Activated CD4-positive, alpha-beta memory T cell treated with anti-CD3 and anti-CD28 coated beads for 36 hours (primary cell): ENCODE measurements at places on chromosomes 2 and 18.

- DNase-seq: no peak
Observed at GRCh38 chr18:220708-221107, 47.1 kb downstream of the THOC1 start.

GRCh38 chr2:127615511-127616166, 30.3 kb upstream of the GPR17 start:
- DNase-seq: no peak

- DNase-seq: no peak
Observed at GRCh38 chr2:134985061-134985460, 62.2 kb downstream of the MAP3K19 start.

- DNase-seq: no peak
Observed at GRCh38 chr18:49861659-49862058, 48.3 kb upstream of the ACAA2 start.

- peak; percentile 30 for DNase-seq
Observed at GRCh38 chr2:23488584-23488983, 103.6 kb downstream of the KLHL29 start.

- no peak for DNase-seq
Observed at GRCh38 chr2:74845991-74846390, 12.1 kb downstream of the HK2 start.

- no peak for DNase-seq
Observed at GRCh38 chr2:126862730-126863129, 36.0 kb upstream of the TEX51 start.

- DNase-seq: no peak
Observed at GRCh38 chr2:23508066-23508390, 123.0 kb downstream of the KLHL29 start.

DNA sequence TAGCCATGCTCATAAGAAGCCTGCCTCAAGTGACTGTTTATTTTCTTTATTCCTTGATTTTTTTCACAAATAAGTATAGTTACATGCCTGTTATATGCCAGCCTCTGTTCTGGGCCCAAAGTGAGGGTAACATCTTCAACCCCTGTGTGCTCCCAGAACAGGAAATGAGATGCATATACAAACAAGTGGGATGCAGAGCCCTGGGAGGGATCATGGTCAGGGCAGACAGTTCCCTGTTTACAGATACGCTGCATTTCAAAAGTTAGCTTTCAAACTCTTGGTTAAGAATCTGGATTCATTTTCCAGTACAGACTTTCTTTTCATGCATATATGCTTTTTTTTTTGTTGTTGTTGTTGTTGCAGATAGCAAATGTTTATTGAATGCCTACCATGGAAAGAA, 24.4 kb downstream of the GPR39 start:
- DNase-seq: no peak

- no peak for DNase-seq
Observed at GRCh38 chr2:174836995-174837390, 72.7 kb upstream of the CHRNA1 start.

GRCh38 chr2:127401757-127402695, 14.3 kb upstream of the MAP3K2 start:
- DNase-seq: peak; percentile 31

DNA sequence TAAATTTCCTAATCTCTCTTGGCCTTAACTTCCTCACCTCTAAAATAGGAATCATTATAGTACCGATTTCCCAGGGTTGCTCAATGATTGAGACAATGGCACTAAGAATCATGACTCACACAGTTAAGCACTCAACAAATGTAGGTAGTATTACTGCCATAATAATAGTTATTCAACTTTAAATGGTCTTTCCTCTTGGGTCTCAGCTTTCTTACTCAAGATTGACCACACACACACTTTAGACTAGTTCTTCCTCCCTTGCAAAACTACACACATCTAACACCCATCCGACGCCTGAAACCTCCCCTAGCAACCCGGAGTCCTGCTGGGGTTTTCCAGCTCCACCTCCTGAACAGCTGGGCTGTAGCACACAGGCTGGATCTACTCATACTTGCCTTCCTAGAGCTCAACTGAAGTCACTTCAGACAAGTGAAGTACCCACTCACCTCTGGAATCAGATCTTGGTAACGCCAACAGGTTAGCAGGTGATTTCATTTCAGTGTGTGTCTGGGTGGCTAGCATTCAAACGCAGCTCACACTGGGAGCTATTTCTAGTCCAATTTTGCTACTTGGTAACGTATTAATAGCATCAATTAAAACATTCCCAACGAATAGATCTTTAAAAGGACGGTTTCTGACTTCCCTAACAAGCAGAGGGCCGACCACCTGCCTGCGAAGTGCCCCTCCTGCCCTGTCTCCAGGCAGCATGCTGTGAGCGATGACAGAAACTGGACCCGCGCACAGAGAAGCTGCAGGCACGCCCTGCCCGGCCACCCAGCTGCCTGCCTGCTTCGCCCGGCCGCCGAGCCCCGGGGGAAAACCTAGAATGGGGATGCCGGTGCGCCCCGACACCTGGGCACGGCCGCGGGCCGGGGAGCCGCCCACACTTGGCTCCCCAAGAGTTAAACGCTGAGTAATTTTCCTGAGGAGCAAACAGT, 1.1 kb downstream of the UXS1 start:
- DNase-seq: peak; percentile 85

GRCh38 chr2:97966545-97967215, 29.1 kb downstream of the TMEM131 start:
- no peak for DNase-seq

DNA sequence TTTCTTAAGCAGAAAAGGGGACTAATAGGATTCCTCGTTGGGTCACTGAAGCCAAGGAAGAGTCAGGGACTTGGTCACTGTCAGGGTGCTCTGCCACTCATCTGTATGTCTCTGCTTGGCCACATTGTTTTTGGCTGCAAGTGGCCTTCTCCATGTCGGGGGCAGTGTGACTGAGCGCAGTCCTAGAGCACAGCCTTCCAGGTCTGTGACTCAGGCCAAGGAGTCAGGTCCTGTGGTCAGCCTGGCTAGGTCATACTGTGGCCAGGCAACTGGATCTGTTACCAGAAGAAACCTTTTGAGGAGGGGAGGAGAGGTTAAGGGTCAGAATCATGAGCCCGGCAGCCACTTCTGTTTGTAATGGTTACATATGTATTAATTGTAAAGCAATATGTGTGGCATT, 61.3 kb downstream of the GALNT1 start:
- no peak for DNase-seq

GRCh38 chr2:101160454-101160853, 9.3 kb upstream of the TBC1D8 start:
- no peak for DNase-seq

- no peak for DNase-seq
Observed at GRCh38 chr18:38460657-38461056, 895.1 kb upstream of the CELF4 start.

- no peak for DNase-seq
Observed at GRCh38 chr2:113011108-113011507, 5.8 kb downstream of the IL36A start.

GRCh38 chr18:77056344-77057005, 76.1 kb downstream of the MBP start:
- no peak for DNase-seq

DNA sequence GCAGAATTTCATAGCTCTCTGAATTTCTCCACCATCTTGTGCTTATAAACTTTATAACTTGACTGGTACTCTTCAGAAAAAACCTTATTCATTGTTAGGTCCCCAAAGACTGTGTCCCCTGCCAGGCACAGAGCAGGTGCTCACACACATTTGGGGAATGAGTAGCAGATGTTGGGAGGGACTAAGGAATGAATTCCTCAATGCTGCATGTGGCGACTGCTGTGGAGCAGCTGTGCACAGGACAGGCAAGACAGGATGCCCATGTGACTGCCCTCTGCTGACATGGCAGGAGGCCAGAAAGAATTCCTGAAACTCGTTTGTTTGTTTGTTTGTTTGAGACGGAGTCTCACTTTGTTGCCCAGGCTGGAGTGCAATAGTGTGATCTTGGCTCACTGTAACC, 122.3 kb upstream of the ITGA6 start:
- DNase-seq: no peak

DNA sequence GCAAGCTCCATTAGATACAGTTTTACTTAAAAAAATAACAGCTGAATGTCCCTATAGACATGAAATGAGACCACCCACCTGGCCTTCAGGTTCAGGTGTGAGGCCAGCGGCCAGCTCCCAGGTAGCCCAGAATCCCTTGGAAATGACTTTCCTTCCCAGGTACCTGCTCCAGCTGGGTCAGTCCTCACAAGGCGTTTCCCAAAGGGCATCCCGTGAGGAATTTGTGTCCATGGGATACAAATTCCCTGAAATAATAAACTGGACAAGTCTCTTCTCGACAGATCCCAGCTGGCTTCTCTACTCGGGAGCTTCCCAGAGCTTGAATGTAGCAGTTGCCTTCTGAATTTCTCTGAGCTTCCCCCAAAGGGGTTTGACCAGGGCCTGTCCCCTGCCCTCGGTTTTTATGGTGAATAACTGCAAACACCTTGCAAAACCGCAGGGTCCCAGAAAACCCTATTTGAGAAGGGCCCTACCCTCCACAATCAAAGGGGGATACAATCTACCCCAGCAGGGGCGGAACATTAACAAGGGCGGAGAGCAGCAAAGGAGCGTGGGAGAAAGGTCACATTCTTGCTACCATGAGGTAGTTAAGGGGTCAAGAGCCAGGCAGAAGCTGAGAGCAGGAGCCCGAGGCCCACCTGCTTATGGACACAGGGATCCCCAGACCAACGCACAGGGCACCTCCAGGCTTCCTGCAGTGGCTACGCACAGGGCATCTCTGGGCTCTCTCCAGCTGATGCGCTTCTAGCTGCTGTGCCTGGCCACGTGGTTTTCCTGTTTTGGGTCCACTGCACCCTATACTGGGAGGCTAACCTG, 107.7 kb downstream of the HDAC4 start:
- no peak for DNase-seq

DNA sequence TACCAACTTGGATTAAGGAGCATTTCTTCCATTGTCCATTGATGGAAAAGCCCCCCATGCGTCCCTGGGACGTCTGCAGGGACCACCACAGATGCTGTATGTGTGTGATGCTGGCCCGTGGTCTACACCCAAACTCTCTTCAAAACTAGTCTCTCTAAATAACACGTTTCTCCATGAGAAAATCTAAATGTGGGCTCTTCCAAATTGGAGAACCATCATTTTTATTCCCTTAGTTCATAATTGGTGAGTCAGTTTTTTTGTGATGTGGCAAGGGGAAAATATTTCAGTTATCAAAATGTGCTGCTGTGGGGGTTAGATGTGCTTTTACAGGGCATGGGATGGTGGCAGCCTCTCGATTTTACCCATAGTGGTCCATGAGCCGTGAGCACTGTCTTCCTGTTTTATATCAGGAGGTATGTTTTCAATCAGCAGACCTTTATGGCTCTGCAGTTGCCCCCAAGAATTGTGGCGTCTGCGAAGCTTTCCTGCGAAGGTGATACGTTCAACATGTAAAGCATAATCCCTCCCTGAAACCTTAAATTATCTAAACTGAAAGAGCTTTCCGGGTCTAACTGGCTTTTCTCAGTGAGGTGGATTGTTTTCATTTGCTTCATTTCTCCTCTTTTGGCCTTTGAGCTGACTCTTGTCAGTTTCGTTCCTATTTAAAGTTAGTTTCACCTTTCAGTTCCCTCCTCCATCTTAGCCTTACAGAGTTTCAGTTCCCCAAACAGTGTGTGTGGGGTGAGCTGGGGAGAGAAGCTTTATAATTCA, 78.4 kb downstream of the SETBP1 start:
- DNase-seq: peak; percentile 78

- no peak for DNase-seq
Observed at GRCh38 chr18:62336618-62337017, 11.5 kb downstream of the TNFRSF11A start.

DNA sequence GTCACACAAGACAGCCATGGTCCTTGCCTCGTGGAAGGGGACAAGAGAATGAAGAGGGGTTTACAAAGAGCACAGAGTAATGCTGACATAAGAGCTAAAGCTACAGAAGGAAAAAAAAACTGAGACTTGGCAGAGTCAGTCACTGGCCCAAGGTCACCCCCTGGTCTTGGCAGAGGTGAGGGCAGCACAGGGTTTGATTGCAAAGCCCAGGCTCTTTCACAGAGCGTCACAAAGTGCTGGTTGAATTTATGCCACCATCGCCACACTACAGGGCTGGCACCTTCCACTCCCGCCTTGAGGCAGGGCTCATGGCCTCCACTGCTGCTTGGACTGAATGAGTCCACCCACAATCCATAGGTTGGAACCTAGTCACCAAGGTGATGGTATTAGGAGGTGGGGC, 190.2 kb downstream of the INHBB start:
- DNase-seq: no peak

DNA sequence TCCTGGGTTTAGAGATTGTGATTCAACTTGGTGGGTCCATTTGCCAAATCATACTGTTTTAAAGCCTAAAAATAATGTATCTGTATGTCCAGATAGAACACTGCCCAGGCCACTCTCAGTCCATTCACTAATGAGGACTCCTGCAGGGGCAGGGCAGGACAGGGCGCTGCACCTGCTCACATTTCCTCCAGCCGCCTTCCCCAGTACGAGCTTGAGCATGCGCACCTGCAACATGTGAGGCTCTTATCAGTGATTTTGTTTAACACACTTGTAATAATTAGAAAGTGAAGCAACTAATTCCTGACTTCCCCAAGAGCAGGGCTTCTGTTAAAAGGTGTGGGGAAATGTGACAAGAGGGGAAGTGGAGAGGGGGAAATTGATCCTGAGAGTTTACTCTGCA, 89.7 kb downstream of the AFF3 start:
- no peak for DNase-seq

DNA sequence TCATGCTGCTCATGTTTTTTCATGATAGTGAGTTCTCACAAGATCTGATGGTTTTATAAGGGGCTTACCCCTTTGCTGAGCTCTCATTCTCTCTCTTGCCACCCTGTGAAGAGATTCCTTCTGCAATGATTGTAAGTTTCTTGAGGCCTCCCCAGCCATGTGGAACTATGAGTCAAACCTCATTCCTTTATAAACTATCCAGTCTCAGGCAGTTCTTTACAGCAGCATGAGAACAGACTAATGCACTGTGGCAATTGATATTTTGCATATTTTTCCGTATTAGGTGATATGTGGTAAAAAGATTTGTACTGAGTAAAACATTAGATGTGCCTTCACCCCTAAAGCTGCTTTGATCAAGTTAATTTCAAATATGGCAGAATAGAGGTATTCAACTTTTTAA, 48.8 kb downstream of the RAB27B start:
- no peak for DNase-seq

DNA sequence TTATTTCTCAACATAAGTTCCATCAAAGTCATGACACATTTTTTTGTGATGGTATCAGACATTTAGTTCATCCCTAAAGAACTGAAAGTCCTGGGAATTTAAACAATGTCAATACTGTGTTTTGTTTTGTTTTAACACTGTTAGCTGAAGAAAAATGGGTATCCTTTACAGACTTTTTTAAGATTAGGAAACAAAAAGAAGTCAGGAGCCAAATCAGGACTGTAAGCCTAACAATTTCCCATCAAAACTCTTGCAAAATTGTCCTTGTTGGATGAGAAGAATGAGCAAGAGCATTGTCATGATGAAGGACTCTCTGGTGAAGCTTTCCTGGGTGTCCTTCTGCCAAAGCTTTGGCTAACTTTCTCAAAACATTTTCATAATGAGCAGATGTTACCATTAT, 69.4 kb downstream of the SRD5A2 start:
- no peak for DNase-seq

- no peak for DNase-seq
Observed at GRCh38 chr2:199273042-199273511, 184.7 kb downstream of the SATB2 start.

- DNase-seq: no peak
Observed at GRCh38 chr2:231968820-231969219, 7.3 kb downstream of the DIS3L2 start.
